ENCODE measurements at places on chromosomes 5 and 9.

GRCh38 chr5:170111088-170111785 lies 5.5 kb downstream of the FOXI1 start:
- no peak for DNase-seq

- no peak for DNase-seq
These were observed 23.5 kb upstream of the HAND1 start for GRCh38 chr5:154501566-154501965.

DNA sequence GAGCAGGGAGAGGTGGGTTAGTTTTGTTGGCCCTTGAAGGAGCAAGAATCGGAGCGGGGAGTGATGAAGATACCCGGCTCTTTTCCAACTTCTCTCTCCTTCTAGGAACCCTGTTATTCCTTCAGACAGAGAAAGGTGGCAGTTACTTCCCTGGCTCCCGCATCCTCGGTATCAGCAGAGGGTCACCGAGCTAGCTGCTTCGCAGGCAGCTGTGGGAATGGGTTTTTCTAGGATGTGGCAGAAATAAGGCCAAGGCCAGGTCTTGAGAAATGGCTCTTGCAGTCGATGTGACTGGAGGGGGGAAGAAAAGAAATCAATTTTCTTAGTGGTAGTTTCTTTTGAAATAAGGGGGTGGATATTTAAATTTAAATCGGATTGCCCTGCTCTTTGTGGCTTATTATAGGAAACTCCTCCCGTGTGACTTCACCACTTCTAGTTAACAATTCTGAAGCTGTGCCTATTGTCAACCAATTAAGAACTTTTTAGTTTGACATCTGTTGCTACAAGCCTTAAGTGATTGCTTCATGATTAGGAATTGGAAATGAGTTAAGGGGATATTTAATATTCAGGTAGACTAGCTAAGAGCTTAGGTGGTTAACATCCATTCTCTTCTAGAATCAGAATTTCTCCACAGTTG lies 1.4 kb downstream of the SAP30L start:
- no peak for DNase-seq

DNA sequence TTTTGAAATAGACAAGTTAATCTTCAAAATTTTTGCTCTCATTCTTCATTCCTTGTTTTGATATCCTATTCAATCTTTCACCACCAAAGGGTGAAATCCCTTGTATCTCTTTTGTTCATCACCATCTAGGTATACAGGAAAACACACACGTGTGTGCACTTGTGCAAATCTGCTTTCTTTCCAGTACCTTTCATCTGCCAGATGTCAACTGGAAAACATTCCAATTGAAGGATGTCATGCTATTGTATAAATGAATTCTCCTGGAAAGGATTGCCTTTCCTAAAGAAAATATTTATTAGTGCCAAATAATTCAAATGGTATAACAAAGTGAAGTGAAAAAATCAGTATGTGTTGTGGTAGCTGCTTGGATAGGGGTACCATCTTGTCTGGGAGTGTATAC lies 123.7 kb downstream of the RANBP17 start:
- DNase-seq: no peak

DNA sequence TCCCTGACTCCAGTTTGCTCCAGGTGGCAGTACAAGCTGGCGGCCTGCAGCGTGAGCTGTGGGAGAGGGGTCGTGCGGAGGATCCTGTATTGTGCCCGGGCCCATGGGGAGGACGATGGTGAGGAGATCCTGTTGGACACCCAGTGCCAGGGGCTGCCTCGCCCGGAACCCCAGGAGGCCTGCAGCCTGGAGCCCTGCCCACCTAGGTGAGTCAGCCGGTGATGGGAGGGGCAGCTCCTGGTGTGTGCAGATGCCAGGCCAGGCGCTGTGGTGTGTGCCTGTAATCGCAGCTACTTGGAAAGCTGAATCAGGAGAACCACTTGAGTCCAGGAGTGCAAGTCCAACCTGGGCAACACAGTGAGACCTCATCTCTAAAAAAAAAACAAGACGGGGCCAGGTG lies 10.0 kb upstream of the CACFD1 start:
- no peak for DNase-seq

GRCh38 chr9:36903541-36904435 lies 130.3 kb downstream of the PAX5 start:
- DNase-seq: no peak

- no peak for DNase-seq
These were observed 137.7 kb upstream of the SMIM23 start for GRCh38 chr5:171647904-171648260.

DNA sequence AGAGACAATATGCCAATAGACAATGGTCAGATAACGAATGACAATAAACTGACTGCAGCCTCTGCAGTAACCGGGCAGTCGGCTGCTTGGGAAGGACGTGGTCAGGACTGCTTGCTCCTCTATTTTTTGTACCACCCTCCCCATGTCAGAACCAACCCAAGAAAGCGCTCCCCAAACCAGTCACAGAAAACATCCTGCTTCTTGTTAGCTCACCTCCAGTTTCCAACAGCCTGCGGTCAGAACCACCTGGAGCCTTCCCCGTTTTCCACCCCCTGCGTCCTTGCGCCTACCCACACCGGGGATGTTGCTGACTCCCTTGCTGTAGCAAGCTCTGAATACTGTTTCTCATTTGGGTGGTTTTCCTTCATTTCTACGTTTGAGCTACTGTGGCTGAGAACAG lies 1.7 kb upstream of the MRNIP start:
- DNase-seq: no peak

GRCh38 chr9:72542917-72543316 lies 21.5 kb downstream of the TMC1 start:
- no peak for DNase-seq
